ENCODE measurements at places on chromosomes 7 and 10.
A peak's percentile ranks its signal among the peaks of the same experiment; 100 is the strongest.

DNA sequence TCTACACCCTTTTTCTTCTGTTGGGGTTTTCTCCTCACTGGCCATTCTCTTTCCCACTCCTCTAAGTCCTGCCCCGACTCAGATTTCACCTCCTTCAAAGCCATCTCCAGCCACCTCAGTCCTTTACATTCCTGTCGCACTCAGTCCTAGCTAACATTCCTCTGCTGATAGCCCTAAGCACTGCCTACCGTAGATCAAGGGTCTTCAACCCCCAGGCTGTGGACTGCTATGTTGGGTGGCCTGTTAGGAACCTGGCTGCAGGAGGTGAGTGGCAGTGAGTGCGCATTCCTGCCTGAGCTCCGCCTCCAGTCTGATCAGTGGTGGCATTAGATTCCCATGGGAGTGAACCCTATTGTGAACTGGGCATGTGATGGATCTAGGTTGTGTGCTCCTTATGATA, 11.2 kb downstream of the PFKFB3 start:
- DNase-seq, result no peak

GRCh38 chr10:74104996-74105395, 45.6 kb downstream of the AP3M1 start:
- no peak for DNase-seq

GRCh38 chr10:116136261-116136660, 136.7 kb downstream of the GFRA1 start:
- DNase-seq, result no peak

- DNase-seq, result no peak
These were observed 199.9 kb upstream of the IMMP2L start for GRCh38 chr7:111762211-111762610.

DNA sequence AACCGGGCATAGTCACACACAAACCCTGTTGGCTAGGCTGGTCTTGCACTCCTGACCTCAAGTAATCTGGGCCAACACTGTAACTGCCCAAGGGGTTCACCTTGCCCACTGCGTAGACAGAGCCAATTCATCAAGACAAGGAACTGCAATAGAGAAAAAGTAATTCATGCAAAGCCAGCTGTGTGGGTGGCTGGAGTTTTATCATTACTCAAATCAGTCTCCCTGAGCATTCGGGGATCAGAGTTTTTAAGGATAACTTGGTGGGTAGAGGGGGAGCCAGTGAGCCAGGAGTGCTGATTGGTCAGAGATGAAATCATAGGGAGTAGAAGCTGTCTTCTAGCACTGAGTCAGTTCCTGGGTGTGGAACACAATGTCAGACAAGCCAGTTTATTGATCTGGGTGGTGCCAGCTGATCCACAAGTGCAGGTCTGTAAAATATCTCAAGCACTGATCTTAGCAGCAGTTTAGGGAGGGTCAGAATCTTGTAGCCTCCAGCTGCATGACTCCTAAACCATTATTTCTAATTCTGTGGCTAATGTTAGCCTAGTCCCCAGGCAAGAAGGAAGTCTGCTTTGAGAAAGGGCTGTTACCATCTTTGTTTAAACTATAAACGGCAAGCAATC, 15.6 kb upstream of the FXYD4 start:
- DNase-seq, result peak; percentile 32

DNA sequence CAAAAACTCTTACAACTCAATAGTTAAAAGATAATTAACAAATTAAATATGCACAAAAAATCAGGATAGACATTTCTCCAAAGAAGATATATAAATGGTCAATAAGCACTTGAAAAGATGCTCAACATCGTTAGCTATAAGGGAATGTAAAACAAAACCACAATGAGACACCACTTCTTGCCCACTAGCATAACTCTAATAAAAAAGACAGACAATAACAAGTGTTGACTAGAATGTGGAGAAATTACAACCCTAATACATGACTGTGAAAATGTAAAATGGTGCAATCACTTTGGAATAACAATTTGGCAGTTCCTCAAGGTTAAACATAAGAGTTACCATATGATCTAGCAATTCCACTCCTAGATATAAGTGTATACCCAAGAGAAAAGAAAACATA, 74.3 kb upstream of the PCGF5 start:
- DNase-seq, result no peak

DNA sequence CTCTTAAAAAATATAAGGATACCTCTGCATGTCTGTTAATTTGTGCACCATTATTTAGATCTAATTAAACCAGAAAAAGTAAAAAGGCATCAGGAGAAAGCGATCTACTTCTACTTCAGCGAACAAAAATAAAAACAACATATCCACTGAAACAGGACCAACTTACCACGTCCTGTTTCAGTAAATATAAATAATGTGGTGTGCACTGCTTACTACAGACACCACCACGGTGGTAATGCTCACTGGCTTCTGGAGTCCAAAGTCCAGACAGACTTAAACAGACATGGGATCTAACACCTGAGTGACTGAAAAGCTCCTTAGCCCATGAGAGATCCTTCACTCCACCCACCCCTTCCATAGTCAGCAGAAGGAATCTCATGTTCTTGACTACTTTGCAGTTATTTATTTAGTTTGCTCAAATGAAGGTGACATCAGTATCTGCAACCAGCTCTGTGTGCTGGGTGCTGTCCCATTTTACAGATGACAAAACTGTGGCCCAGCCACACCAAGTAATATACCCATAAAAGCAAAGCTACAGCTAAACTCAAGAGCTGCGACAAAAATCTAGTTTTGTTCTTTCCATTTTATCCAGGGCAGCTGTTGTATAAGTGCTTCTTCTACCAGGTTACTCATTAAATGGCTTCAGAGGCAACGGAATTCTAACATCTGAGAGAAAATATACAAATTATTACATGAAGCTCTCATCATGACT, 62.1 kb upstream of the NCAPG2 start:
- DNase-seq, result no peak

DNA sequence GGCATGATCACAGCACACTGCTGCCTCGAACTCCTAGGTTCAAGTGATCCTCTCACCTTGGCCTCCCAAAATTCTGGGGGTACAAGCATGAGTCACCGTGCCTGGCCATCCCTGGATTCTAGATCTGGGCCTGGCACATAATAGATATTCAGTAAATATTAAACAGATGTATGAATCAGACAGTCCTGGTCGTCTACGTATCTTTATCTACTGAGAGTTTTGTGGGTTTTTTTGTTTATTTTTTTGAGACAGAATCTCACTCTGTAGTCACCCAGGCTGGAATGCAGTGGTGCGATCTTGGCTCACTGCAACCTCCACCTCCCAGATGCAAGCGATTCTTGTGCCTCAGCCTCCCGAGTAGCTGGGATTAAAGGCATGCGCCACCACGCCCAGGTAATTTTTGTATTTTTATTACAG, 24.3 kb upstream of the ITGB1 start:
- no peak for DNase-seq

- peak; percentile 89 for DNase-seq
These were observed 55.7 kb downstream of the IKZF1 start for GRCh38 chr7:50359995-50360925.

DNA sequence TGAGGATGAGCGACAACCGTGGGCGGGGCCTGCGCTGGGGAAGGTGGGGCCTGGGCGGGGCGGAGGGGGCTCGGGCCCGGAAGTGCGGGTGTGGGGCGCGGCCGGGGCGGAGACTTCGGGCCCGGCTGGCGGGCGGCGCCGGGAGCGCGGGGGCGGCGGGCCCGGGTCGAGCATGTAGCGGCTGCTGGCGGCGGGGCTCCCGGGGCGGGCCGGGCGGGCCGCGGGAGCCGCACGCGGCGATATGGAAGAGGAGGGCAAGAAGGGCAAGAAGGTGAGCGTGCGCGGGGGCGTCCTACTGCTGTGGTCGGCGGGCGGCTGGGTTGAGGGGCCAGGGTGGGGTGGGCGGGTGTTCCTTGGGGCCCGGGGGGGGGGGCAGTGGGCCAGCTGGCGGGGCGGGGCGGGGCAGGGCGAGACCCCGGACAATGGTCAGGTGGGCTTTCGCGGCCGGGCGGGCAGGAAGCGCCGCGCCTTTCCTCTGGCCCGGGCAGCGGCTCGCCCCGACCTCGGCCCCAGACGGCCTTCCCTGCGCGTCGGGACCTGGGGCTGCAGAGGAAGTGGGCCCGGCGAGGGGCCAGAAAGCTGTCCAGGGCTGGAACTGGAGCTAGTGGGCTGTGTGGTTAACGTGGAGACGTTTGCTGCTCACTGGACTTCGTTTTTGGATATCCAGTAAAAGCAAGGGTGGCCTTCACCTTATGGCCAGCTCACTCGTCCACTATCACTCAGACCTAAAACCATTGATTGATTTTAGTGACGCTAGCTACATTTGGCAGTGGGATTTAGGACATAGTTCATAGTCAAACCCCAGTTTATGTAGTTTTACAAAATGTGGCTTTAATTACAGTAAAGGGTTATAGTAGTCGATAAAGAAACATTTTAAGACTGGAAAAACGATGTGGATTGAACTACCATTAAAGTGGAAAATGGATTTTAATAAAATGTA, at the start of gene CCM2:
CCM2 (plus strand) TSS at position 109 of the 940 bp plus-strand sequence; CDS start at position 242, 133 bp downstream.
- no peak for DNase-seq

DNA sequence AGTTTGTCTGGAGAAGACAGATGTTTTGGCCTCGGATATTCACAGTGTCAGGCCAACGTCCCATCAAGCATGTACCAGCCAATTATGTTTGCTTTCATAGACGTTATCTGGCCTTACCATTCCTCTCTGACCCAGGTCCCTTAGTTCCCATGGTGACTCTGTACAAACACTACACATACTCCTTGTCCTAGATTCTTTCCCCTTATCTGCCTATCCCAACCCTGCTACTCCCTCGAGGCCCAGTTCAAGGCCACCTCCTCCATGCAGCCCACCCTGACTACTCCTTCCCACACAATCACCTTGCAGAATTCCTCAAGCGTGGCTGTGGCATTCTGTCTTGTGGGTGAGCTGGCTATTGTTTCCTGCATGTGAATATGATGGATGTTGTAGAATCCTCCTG, 155.2 kb downstream of the PRKAG2 start:
- DNase-seq, result no peak

GRCh38 chr7:143511593-143512047, 33.9 kb downstream of the TAS2R41 start:
- no peak for DNase-seq

DNA sequence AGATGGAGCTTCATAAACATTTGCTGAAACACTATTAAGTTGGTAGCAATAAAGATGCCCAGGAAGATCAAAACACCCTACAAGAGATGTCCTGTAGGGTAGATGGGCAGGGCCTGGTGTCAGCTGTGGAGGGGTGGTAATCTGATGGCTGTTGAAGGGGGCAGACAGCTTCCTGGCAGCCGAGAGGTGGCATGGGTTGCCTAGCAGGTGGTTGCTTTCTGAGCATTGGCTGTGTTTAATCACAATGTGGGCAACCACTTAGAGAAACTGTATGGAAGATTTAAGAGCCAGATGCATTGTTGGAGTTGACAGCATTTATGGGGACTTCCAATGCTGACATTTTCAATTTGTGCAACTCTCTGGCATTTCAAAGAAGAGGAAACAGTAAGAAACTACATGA, 79.9 kb upstream of the SLC26A5 start:
- no peak for DNase-seq

GRCh38 chr10:34816085-34816496, 995 bp upstream of the PARD3 start:
- no peak for DNase-seq

DNA sequence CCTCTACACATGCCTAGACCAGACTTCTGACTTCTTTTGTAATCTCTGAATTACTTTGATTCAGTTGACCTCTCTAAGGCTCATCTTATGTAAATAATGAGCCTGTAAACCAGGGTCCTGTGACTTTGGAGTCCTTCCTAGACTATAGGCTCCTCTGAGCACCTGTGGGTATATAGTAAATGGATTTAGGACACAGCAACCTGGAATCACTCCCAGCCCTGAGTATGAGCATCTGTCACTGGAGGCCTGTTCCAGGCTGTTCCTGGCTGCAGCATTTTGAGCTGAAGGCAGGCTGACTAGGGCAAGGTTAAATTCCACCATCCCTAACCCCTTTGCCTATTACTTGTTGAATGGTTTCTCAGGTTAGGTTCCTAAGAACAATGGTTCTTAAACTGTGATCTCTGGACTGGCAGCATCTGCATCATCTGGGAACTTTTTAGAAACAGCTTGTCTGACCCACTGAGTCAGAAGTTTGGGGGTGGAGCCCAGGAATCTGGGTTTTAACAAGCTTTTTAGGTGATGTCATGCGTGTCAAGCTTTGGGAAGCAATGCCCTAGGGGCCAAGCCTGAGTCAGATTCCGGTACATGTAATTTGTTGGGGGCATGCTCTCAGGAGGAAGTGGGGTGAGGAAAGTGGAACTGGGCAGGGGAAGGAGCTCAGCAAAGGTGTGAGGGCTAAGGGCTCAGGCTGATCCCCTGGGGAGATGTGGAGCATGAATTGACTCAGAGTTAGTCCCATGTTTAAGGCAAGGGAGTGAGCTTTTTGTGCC, 28.2 kb downstream of the MINDY4 start:
- DNase-seq, result no peak

DNA sequence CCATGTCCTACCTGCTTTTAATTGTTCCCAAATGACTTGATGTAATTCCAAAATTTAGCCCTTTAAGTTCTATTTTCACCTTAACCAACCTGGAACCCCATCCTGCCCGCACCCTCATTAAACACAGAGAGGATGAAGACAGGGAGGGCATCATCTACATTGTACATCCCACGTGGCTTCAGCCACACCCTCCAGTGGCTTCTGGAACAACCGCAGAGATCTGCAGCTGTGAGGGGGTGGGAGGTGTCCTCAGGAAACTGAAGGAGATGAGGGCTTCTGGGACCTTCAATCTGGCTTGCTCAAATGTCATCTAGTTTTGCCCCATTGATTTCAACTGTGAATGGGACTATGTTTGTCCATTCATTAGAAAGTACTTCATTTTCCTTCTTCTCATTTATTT, 39.0 kb downstream of the AKR1B1 start:
- DNase-seq, result no peak

DNA sequence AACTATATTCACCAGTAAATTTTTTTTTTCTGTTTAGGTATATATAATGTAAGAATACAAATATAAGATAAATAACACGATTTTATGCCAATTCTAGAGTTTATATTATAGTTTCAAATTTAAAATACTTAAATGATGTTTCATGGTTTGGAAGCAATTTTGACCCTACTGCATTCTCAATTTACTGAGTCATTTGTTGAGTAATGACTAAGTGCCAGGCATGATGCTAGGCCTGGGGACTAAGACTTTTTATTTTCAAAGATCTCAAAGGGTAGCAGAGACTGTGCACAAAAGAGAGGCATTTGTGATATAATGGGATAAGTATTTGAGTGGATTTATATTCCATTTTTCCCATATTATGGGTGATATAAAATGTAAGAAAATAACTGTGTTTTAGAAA, 78.9 kb upstream of the SMIM30 start:
- DNase-seq, result no peak

DNA sequence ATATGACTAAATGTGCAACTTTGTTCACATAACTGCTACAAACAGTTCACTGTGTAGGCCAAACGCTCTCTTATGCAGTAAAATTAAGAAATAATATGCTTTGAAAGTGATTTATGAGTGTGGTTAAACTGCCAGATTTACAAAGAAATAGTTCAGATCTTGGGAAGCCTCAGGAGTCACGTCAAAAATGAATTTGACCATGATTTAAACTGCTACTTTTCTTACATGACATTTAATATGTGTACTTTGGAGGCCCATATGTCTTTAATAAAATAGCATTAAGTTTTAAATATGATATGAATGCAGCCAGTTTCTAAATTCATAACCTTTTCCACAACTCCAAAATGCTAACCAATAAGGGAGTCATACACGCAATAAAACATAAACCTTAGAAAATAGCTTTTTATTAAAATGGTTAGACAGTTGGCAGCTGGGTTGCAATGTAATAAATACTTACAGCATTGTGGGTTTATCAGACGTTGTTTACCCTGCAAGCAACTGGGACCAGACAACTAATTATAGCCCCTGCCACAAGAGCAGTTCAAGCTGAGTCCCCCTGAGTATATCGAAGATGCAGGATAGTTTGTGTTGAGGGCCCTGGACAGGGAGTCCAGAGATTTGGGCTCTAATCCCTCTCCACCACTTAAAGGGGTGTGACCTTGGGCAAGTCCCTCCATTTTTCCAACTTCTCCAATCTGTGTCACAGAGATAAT, 640.4 kb downstream of the LRMDA start:
- no peak for DNase-seq

Measured in CD4-positive, alpha-beta T cell treated with Interleukin-4 for 4 hours (primary cell).